ENCODE measurements at places on chromosomes 12 and 14.

DNA sequence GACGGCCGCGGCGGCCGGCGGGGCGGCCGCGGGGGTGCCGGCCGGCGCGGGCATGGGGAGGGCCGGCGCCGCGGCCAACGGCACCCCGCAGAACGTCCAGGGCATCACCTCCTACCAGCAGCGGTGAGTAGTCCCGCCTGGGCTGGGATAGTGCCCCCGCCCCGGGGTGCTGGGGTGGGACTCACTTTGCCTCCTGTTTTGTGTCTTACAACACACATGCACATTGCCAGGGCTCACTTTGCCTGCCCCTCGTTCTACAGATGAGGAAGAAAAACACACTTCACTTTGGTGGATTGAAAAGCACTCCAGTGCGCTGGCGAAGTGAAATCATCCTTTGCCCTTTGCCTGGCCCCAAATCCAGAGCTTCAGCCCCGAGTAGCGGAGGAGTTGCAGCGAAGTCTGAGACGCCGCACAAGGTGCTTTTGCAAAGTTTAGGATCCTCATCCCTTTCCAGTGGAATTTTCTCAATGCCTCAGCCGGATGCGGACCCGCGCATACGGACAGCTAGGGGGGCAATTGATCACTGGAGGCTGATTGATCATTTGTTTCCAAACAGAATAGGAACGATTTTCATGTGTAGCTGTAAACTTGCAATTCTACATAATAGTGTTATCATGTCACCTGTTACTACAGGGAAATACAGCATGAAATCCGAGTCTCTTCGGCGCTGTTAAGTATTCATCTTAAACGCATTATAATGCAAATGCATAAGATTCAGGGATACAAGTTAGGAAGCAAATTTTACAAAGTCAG lies 3.6 kb upstream of the NPAS3 start:
- no peak for DNase-seq

GRCh38 chr14:74613211-74613914 lies 1.3 kb upstream of the LTBP2 start:
- no peak for DNase-seq

GRCh38 chr14:91373591-91374254 lies 43.9 kb downstream of the CCDC88C start:
- DNase-seq = no peak

DNA sequence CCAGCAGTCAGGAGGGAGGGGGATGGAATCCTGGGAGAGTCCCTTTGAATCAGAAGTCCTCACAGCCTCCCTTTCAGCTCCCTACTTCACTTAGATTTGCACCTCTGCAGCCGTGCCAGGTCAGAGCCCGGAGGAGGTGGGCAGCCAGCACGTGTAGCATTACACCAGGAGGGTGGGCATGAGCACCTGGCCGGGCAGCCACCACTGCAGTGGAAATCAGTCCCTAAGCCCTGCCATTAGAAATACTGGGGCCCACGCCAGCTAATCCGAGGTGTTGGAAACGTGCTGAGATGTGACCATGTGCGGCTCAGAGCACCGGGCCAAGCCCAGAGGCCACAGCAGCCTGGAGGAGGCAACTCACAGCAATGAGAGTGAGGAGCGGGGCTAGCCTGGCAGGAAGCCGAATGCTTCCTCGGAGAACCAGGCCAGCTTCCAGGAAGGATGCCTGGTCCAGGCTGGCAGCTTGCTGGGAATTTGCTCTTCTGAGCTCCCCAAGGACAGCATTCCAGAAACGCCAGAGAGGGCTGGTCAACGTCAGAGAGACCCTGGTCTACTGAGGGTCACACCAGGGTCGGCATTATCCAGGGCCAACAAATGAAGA lies 9.4 kb upstream of the CACNA2D4 start:
- DNase-seq = peak; percentile 96

- peak; percentile 35 for DNase-seq
Observed at GRCh38 chr12:89470741-89471509, 53.7 kb downstream of the GALNT4 start.

- DNase-seq = no peak
Observed at GRCh38 chr14:50008562-50008961, 107.8 kb downstream of the VCPKMT start.

DNA sequence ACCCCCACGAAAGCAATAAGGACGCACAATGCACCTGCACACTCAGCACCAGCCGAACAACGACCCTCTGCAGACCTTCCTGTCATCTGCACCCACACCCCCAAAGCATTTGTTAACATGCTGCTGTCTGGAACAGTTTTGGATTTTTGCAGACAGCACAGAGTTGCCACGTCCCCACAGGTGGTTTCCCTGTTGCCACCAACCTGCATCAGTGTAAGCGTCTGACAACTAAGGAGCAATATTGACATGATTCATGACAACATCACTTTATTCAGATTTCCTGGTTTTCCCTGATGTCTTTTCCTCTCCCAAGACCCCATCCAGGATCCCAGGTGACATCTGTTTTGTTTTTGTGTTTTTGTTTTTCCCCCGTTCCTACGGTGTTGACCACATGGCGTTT lies 150.7 kb upstream of the C14orf180 start:
- DNase-seq = no peak

DNA sequence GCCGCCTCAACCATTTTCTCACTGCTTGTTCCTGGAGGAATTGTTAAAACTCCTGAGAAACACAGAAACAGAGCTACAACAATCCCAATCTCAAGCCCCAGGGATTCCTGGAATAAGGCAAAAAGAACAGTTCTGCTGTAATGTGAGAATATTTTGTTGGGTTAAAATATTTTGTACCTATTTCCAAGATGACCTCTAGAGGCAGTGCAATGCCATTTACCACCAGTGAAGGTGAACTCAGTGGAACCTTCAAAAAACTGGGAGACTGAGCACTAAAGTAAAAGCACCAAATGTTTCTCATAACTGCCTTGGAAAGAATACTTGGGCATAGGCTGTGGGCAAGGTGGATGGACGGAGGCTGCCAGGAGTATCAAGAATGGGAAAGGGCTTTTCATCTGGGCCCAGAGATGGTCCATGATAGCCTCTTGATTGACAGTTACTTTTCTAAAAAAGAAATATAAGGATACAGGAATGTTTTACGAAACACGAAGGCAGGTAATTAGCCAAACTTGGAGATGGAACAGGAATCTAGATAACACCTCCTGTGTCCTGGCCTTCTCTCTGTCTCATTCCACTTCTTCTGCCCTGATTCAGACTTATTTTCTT lies 334.0 kb upstream of the FLRT2 start:
- DNase-seq = no peak

DNA sequence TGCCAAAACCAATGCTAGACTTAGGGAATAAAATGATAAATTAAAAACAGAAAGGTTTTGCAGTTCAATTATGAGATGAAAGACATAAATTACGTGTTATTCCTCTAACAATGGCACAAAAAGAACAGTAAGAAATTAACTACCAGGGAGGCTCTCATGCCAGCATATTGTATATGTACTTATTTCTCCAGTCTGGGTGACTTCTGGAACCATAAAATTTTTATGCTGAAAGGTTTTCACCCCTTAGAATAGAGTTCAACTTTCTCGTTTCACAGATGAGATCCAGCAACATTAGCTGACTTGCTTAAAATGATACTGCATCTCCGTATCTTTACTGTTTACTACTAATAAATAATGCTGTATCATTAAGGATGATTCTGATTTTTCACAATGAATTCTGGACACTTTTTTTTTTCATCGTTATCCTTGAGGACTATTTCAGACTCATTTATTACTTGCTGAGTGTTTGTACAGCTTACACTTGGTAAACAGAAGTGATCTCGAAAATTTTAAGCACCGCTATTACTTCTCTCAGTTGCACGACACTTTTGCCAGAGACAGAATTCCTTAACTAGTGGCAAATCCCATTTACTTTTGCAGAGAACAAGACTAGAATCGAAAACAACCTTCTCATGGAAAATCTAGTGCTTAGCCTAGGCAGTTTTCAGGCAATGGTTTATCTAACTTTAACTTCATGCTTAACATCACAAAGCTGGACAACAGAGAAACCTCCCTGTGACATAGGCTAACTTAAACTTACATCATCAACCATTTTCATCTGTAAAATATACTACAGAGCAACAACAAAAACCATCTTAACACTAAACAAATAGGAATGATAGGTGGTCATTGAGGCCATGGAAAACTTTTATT lies 2.7 kb downstream of the RSRC2 start:
- DNase-seq = no peak

GRCh38 chr14:40697231-40697630 lies 909.4 kb upstream of the LRFN5 start:
- no peak for DNase-seq

- no peak for DNase-seq
Observed at GRCh38 chr14:38127356-38127755, 80.3 kb upstream of the SSTR1 start.

DNA sequence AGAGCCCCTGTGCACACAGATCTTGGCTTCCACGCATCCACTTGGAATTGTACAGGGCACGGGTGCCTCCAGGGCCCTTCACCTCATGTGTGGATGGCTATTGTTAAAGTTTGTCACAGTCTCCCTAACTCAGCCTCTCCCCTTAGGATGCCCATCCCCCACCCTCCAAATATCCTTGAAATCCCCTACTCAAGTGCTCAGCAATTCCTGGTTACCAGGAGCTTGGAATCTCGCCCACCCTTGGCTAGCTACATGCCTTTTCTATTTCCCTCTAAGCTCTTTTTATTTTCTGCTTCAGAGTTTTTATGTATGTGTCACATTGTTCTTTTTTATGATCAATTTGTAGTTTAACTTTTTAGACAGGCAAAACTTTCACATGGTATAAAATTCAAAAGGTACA lies 13.0 kb upstream of the NR1H4 start:
- DNase-seq = no peak

DNA sequence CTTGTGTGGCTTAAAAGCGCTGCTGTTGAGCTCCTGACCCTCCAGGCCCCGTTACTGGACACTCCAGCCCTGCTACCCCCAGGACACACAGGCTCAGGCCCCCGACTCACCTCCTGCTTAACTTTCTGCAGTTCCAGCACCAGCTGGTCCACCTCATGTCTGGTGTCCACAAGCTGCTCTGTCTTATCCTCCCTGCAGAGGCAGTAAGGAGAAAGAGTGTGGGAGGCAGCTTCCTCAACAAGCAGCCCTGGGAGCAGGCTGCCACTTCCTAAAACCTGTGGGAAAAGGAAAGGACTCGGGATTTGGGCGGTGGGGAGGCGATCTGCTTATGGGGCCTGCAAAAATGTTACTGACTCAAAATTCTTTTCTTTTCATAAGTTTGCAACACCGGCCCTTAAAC lies 79.2 kb downstream of the CCDC88C start:
- no peak for DNase-seq

DNA sequence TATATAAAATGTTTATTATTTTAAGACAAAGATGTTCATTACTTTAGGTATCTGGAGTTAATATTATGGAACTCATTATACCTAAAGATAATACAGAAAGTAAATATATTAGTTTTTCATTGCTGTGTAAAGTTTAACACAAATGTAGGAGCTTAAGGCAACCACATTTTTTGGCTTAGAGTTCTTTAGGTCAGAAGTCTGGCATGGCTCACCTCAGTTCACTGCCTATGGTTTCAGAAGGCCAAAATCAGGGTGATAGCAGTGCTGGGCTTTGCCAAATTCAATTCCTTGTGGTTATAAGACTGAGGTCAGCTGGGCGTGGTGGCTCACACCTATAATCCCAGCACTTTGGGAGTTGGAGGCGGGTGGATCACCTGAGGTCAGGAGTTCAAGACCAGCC lies 35.5 kb upstream of the PRPF39 start:
- DNase-seq = no peak

DNA sequence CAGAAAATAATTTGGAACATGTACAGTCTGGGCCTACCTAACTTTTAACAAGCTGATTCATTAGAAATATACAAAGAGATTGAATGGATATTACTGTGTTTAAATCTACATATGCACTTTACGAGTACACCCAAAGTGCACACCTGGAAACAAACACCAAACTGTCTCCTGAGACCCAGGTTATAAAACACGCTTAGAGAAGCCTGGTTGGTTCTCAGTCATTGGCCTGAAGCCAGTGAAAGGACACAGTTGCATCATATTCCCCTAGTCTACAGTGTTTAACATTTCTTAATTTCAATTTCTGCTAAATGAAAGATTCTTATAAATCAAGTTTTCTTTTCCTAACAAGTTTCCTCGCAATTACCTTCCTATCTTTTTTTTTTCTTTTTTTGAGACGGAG lies 209.5 kb downstream of the FBXL14 start:
- no peak for DNase-seq

DNA sequence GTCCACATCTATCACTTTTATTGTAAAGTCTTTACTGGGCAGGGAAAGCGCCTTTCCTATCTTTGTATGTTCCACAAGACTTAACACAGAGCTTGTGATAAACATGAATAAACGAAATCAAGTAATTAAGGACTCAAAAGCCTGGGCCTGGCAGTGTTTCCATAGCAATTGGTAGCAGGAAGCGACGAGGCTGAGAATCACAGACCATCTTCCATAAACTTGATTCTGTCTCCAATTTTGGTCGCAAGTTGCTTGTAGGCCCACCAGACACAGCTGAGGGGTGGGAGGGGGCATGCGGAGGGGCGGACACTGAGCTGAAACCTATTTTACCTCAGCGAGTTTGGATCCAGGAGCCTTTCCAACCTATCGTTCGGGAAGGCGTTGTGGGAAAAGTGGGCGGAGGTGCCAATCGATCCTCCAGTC lies 302 bp downstream of the CCDC38 start:
- no peak for DNase-seq

DNA sequence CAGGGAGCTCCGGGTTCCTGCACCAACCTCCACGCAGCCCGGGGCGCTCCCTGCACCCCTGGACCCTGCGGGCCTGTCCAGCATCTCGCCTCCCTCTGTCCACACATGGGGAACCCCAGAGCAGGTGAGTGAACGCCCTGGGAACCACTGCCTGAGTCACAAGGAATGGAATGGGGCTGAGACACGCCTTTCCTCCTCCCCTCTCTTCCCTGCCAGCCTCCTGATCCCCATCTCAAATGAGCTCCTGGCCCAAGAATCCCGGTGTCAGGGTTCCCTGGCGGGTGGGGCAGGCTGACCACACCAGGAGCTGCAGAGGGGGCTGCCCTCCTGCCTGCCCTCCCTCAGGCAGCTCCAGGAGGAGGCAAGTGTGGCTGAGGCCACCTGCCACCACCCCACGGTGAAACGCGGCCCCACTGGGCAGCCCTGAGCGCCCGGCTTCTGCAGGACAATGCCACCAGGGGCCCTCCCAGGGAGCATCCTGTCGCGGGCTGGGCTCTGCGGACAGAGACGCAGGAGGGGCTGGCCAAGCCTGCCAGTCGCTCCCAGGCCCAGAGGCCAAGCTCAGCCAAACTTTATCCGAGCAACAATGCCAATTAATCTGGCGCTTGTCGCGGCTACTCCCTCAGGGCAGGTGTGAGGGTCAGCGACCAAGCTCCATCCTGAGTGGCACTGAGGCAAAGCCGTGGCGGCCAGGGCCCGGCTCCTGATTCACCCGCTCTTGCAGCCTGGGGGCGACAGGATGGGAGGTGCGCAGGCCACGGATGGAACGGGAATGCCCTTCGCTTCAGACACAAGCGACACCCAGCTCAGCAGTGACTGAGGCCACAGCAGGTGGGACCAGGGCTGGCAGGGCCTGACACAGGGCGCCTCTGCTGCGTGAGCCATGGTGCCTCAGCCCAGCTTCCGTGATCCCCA lies 44.3 kb downstream of the GALNT9 start:
- DNase-seq = no peak

- DNase-seq = no peak
Observed at GRCh38 chr14:62443796-62444195, 601.5 kb downstream of the KCNH5 start.

Data from NCI-H446 treated with DMSO at 0.1 percent for 48 hours (cell line).